ENCODE measurements at places on chromosomes 6 and 20. TPM values are rescaled to one million over a fixed set of nuclear protein-coding genes. Genes with fewer than 3 reads are reported as not detected.

- DNase-seq = no peak
- peaks cover 30% of the 10 kb centered on the region for H3K4me1 ChIP-seq
- no peak overlapping the region for H3K4me3 ChIP-seq
- H3K27me3 ChIP-seq = no peaks in the 10 kb centered on the region
These were observed 22.5 kb downstream of the STAU1 start for GRCh38 chr20:49165611-49166010.

DNA sequence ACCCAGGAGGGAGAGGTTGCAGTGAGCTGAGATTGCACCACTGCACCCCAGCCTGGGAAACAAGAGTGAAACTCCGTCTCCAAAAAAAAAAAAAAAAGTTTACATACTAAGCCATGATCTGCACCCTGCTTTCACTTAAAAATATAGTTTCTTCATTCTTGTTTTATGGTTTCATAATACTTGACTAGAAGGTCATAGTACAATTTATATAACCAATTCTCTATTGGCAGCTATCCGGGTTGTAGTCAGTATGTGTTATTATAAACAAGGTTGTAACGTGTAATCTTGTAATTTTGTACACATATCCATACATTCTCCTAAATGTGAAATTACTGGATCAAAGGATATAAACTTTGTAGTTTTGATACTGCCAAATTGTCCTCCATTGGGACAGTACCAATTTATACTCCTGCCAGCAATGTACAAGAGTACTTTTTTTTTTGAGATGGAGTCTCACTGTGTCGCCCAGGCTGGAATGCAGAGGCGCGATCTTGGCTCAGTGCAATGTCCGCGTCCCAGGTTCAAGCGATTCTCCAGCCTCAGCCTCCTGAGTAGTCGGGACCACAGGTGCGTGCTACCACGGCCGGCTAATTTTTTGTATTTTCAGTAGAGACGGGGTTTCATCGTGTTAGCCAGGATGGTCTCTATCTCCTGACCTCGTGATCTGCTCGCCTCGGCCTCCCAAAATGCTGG is 144.8 kb downstream of the GJA10 start:
- H3K4me3 ChIP-seq = no peak overlapping the region
- peaks cover 13% of the 10 kb centered on the region for H3K4me1 ChIP-seq
- DNase-seq = no peak
- no peaks in the 10 kb centered on the region for H3K27me3 ChIP-seq

DNA sequence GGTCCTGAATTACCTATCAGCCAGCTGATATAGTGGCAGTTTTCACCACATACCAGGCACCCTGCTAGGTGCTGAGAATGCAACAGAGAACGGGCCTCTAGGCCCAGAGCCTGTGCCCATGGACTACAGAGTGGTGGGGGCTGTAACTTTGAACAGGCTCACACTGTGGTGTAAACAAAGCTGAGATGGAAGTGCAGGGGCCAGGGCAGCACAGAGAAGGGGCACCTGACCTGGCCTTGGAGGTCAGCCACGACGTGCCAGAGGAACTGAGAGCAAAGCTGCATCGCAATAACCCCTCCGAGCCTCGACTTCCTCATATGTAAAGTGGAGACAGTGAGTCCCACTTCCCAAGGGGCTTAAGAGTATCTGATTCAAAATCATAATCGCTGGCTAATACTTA is 105.8 kb downstream of the MAFB start:
- peaks cover 15% of the 10 kb centered on the region for H3K27me3 ChIP-seq
- H3K4me1 ChIP-seq = no peaks in the 10 kb centered on the region
- DNase-seq = no peak
- no peak overlapping the region for H3K4me3 ChIP-seq
- no peak overlapping the region for H3K27ac ChIP-seq

DNA sequence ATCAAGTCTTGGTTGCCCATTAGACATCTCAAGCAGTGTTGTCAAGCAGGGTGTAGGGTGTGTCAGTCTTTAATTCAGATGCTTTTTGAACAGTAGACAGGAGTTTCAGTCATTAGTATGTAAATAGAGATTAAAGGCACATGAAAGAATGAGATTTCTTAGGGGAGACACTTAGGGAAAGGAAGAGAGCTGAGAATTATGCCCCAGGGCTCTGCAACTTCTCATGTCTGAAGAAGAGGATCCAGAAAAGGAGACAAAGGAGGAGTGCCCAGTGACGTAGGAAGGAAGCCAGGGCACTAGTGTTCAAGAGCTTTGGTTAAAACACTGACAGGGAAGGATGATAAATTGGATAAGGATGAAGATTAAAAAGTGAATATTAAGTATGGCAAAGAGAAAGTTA is 569.7 kb downstream of the NKAIN2 start:
- H3K4me3 ChIP-seq = no peak overlapping the region
- H3K27me3 ChIP-seq = no peaks in the 10 kb centered on the region
- no peak overlapping the region for H3K27ac ChIP-seq
- no peaks in the 10 kb centered on the region for H3K36me3 ChIP-seq
- H3K4me1 ChIP-seq = peaks cover 7% of the 10 kb centered on the region

The TPX2 gene
- total RNA-seq = 210 TPM

DNA sequence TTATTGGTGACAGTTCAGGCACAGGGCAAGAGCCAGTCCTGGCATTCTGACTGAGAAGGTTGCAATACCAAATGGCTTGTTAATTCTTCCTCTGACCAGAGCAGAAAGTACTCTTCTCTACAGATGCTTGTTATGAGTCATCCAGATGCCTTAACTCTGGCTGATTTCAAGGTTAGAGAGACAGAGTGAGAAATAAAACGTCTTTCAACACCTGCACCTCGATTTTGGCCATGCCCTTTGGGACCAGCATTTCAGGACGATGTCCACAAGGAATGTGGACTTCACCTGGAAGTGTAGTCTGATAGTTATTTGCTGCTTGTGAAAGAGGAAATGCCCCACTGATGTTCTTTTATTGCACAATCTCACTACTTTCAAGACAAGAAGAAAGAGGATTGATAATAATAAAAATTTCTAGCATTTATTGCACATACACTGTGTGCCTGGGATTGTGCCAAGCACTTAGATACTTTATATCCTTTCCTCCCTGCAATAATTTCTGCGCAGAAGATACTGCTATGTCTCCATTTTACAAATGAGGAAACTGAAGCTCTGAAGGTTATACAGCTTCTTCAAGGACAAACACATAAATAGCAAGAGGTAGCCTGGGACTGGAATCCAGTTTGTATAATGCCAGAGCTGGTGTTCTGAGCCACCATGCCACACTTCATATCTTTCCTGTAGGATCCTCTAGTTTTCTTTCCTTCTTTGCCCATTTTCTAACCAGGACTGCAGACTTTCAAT is 33.5 kb upstream of the MCM3 start:
- H3K4me3 ChIP-seq = no peak overlapping the region
- DNase-seq = no peak
- no peaks in the 10 kb centered on the region for H3K27me3 ChIP-seq
- no peaks in the 10 kb centered on the region for H3K36me3 ChIP-seq
- peaks cover 2% of the 10 kb centered on the region for H3K4me1 ChIP-seq
- H3K27ac ChIP-seq = no peak overlapping the region

DNA sequence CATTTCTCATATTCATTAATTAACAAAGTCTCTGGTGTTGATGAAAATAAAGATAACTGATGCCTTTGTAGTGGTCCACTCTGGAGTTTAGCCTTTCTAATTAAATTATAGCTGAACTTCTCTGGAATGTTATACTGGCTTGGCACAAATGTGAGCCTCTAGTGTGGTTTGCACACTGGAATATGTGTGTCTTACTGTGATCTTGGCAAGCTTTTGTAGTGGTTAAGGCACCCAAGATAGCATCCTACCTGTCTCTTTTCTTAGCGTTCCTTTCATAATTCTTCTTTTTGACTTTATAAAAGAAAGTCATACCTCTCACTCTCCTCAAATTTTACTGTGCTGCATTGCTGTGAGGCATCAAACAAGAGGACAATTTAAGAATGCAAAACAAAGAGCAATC is 107.4 kb downstream of the UTRN start:
- H3K27ac ChIP-seq = no peak overlapping the region
- peaks cover 12% of the 10 kb centered on the region for H3K36me3 ChIP-seq
- H3K4me3 ChIP-seq = no peak overlapping the region
- no peaks in the 10 kb centered on the region for H3K27me3 ChIP-seq

DNA sequence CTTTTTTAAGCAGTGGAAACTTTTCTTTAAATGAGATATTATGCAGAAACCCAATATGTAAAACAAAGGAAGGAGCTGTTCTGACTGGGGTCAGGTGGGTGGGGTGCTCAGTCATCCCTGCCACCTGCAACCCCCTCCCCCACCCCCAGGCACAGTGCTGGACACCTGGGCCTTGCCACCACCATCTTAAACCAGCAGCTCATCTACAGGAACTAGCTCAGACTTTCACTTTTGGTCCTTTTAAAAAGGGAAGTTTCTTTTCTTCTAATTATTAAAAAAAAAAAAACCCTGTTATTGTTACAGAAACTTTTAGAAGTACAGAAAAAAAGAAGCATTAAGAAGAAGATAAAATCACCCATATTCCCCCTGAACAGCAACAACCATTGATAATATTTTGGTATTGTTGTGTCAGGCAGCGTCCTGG is 37.1 kb downstream of the PPP1R16B start:
- no peak for DNase-seq
- peaks cover 16% of the 10 kb centered on the region for H3K27me3 ChIP-seq
- no peaks in the 10 kb centered on the region for H3K36me3 ChIP-seq
- H3K4me1 ChIP-seq = no peaks in the 10 kb centered on the region
- no peak overlapping the region for H3K27ac ChIP-seq

The EPHA7 gene
- 35.8 TPM for total RNA-seq

GRCh38 chr6:136613477-136613876 is 63.3 kb upstream of the MAP7 start:
- no peaks in the 10 kb centered on the region for H3K36me3 ChIP-seq
- H3K27ac ChIP-seq = no peak overlapping the region

GRCh38 chr6:409370-409972 is 17.9 kb downstream of the IRF4 start:
- peaks cover 16% of the 10 kb centered on the region for H3K4me1 ChIP-seq
- H3K36me3 ChIP-seq = peaks cover 2% of the 10 kb centered on the region
- no peak overlapping the region for H3K27ac ChIP-seq

The RIN2 gene
- 22.1 TPM for total RNA-seq

- H3K4me3 ChIP-seq = no peak overlapping the region
- no peak for DNase-seq
- no peaks in the 10 kb centered on the region for H3K36me3 ChIP-seq
- H3K27ac ChIP-seq = no peak overlapping the region
These were observed 139.1 kb upstream of the KCNG1 start for GRCh38 chr20:51162015-51162414.

- H3K36me3 ChIP-seq = peaks cover 12% of the 10 kb centered on the region
- no peak for DNase-seq
- no peak overlapping the region for H3K27ac ChIP-seq
- no peak overlapping the region for H3K4me3 ChIP-seq
- H3K4me1 ChIP-seq = no peaks in the 10 kb centered on the region
These were observed 32.9 kb upstream of the SLC22A3 start for GRCh38 chr6:160315310-160315709.

DNA sequence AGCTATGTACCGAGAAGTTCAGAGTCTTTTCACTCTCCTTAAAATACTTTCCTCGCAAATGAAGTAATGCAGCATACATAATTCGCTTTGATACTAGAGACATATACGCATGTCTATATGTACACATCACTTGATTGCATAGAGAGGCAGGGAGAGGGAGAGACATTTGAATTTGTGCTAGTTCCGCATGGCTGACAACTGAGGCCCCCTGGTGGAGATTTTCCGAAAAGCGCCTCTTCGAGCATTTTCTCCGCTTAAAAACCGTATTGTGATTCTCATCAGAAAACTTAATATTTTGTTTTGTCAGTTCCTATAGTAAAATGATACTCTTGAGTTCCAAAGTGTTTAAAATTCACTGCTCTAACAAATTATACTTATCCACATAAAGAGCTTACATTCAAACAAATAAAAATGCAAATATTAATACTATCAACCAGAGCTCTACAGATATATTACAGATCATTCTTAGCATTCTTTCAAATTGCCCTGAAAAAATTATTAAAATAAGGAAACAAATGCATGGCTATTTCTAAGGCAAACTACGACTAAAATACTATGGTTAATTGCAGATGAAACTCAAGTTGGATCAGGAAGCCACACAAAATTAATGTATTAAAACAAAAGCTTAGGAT is 637 bp downstream of the MYLK4 start:
- peaks cover 25% of the 10 kb centered on the region for H3K27me3 ChIP-seq
- peak; percentile 71 for DNase-seq
- H3K27ac ChIP-seq = no peak overlapping the region
- H3K4me1 ChIP-seq = peaks cover 18% of the 10 kb centered on the region
- no peaks in the 10 kb centered on the region for H3K36me3 ChIP-seq
- H3K4me3 ChIP-seq = no peak overlapping the region
